ENCODE measurements at places on chromosomes 4 and X. TPM values are rescaled to one million over a fixed set of nuclear protein-coding genes. Genes with fewer than 3 reads are reported as not detected.
A peak's percentile ranks its signal among the peaks of the same experiment; 100 is the strongest.

- DNase-seq = no peak
Observed at GRCh38 chr4:155428128-155428527, 51.4 kb upstream of the MAP9 start.

LANCL3 gene
- 0.18 TPM for polyA plus RNA-seq

DNA sequence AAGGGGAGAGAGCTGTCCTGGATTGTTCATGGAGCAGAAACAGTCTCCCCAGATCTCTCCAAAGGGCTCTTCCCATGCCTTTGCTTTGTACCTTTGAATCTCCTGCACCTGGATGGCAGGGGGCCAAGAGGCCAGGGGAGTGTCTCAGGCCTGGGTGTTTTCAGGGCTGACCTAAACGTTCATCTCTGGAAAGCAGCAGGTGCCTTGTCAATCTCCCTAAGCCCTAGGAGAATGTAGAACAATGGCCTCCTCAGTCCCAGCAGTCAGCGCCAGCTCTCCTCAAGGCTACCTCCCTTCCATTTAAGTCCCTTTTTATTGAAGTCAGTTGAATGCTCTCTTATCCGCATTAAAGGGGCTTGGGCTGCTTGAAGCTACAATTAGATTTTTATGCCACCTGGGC is 31.2 kb upstream of the NSUN7 start:
- no peak for DNase-seq

FAT4 gene
- 5.2 TPM for polyA plus RNA-seq

GRCh38 chr4:961351-962230 is 11.8 kb downstream of the DGKQ start:
- no peak for DNase-seq

DNA sequence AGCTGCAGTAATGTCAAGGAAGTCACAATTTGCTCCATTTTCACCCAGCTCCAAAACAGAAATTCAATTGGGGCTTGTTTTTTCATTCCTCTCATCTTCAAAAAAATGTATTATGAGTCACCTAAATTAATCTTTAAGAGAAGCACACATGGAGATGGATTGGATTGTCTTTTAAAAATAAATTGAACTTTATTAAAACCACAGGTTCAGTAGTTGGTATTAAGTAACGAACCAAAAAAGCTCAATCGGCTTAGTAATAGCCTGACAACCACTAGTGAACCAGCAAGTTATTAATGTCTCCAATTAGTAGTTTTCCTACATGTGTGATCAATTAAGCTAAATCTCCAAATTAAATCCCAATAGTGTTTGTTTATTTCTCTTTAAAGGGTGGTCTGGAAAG is 283.5 kb upstream of the GIMD1 start:
- no peak for DNase-seq

CISD2 gene
- 19.2 TPM for polyA plus RNA-seq

GRCh38 chr4:128267745-128268144 is 19.9 kb downstream of the PGRMC2 start:
- DNase-seq = no peak

TEX13D gene
- polyA plus RNA-seq = not detected

DNA sequence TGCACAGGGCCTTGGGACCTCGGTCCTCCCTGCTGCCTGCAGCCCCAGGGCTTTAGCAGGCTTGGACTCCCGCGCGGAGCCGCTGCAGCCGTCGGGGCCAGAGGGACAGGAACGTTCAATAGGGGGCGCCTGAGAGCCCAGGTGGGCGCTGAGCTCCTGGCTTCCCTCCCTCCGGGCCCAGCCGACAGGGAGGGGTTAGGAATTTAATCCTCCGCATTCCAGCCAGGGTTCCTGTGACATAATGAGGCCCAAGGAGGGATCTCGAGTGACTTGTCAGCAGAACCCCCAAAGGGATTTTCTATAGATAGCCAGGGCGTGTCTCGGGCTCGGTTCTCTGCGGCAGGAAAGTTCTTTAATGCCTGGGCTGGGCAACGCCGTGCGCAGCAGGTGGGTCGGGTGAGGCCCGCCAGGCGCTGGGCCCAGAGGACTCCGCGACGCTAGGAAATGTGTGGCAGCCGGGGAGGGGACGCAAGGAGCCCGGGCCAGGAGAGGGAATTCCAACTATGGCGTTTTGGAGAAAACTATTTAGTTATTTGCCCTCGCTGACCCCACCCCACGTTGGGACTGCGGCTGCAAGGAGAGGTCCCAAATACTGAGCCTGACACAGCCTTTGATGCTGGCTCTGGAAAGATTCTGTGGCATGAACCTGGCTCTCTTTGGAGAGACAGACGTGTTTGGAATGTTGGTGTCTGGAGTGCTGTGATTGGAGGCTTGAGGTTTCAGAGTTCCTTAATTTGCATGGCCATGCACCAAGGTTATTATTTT is 285.2 kb upstream of the GATB start:
- no peak for DNase-seq

ASMT gene
- 0.15 TPM for polyA plus RNA-seq

GRCh38 chrX:74458736-74459135 is 37.4 kb downstream of the SLC16A2 start:
- peak; percentile 21 for DNase-seq

WNK3 gene
- polyA plus RNA-seq = 0.49 TPM

DNA sequence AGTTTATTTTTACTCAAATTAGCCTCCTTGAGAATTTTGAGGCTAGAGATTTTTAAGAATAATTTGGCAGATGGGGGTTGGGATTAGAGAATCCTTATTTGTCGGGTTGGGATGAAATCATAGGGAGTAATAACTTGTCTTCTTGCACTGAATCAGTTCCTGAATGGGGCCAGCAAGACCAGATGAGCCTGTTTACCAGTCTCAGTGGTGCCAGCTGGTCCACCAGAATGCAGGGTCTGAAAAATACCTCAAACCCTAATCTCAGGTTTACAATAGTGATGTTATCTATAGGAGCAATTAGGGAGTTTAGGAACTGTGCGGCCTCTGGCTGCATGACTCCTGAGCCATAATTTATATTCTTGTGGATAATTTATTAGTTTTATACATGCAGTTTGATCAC is 705.9 kb upstream of the AGA start:
- no peak for DNase-seq

DNA sequence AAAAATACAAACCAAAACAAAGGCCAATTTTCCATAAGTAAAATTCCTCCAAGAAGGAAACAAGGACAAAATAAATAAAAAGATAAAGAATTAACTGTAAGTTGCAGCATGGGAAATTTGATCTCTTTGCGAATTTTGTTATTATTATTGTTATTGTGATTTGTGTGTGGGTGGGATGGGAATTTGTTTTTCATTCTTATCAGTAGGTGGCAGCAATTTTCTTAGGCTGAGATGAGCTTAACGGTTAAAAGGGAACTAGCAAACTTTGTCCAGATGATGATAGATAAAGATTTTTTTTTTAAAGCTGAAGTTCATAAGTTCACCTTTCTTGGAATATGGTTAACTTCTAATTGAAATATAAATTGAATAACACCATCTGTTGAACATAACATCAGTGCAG is 83.2 kb upstream of the IL1RAPL2 start:
- no peak for DNase-seq

DNA sequence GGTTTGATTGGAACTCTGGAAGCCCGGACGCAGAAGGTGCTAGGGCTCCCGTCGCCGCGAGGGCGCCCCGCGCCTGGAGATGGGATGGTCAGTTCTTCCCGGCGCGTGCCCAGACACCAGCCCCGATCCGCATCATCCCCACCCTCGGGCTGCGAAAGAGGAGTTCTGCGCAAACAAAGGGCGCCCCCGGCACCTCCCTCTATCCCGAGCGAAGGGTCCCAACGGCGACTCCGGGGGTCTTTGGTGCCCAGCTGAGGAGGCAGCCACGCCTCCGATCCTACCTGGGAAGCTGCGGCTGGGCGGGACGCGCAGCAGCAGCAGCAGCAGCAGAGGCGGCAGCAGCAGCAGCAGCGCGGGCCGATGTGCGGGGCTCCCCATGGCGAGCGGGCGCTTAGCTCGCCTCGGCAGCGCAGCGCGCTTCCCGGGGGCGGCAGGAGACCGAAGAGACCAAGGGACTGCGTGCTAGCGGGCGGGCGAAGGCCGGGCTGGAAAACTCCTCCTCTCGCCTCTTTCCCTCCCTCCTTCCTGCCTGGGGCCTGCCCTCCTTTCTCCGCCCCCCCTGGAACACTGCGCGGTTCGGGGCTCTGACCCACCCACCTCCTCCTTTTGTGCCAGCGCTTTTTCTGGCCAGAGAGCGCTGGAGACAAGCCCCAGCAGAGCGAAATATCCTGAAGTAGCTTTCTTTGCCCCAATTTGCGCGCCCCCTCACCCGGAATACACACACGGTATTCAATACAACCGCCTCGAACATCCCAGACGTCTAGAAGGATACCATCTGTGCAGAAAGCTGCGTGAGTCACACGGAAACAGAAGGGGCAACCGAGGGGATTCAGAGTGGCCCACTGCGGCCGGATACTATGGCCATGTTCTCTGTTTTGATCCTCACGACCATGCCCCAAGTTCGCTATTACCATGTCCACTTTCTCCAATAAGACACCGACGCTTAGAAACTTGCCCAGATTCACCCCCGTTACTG is at the start of gene SRPX:
TSS of gene SRPX (minus strand) at position 457 of the 976 bp plus-strand sequence. CDS start at position 378, 79 bp downstream.
- DNase-seq = no peak

FRAS1 gene
- polyA plus RNA-seq = 0.27 TPM

XK gene
- 2.1 TPM for polyA plus RNA-seq

DNA sequence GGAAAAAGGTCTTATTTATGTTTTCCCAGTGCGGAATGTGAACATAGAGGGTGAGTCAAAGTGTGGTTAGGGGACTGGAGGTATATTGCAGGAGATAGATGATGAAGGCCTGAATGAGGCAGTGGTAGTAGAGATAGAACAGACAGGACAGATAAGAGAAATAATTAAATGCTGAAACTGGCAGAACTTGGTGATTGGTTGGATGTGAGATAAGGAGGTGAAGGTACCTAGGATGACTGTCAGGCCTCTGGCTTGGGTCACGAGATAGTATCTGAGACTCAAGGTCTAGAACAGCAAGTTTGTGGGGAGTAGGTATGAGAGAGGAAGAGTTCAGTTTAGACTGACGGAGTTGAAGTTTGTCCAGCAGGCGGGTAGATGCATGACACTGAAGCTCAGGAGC is 3.5 kb downstream of the MND1 start:
- no peak for DNase-seq

- no peak for DNase-seq
Observed at GRCh38 chrX:103063191-103063845, 653 bp downstream of the BEX1 start.

- no peak for DNase-seq
Observed at GRCh38 chrX:153454901-153455550, 9.2 kb upstream of the TREX2 start.

All from urinary bladder (tissue), 4 donors.